ENCODE measurements at places on chromosomes 11 and 22. TPM values are rescaled to one million over a fixed set of nuclear protein-coding genes. Genes with fewer than 3 reads are reported as not detected.

- no peak for DNase-seq
Measured at GRCh38 chr22:39712751-39713525, 142.4 kb downstream of the CACNA1I start.

Gene GLYATL2
- 0.34 TPM for total RNA-seq

- DNase-seq: no peak
Measured at GRCh38 chr11:40118780-40119179, 1340.7 kb downstream of the LRRC4C start.

Gene NRGN
- total RNA-seq: 6.6 TPM

Gene SMTNL1
- total RNA-seq: not detected

DNA sequence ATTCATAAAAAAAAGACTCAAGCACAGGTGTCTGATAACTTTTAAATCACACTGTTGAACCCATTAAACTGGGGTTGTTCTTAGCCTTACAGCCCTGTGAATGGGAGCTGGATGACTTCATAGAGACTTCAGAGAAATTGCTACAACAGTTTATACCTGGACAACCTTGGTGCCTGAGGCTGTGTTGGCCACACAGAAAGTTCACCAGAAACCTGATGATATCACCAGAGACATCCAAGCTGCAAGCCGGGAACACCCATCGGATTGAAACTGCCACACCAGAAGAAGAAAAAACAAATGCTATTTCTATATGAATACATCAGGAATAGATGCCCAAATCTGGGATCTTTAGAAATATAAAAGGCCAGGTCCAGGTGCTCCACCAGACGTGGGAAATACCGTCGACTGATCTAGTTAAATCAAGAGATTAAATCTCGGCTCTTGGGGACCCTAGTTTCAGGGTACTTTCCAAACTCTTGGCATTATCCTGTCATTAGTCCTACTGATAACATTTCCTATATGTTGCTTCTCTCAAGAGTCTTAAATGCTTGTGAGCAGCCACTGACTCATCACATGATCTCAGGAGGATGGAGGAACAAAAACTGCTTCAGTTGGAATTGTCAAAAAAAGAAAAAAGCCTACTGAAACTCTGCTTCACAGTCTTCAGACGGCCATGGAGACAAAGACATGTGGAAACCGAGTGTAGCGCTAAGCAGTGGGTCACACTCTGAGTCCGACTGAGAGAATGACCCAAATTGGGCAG, 28.6 kb upstream of the APOL5 start:
- DNase-seq: no peak

DNA sequence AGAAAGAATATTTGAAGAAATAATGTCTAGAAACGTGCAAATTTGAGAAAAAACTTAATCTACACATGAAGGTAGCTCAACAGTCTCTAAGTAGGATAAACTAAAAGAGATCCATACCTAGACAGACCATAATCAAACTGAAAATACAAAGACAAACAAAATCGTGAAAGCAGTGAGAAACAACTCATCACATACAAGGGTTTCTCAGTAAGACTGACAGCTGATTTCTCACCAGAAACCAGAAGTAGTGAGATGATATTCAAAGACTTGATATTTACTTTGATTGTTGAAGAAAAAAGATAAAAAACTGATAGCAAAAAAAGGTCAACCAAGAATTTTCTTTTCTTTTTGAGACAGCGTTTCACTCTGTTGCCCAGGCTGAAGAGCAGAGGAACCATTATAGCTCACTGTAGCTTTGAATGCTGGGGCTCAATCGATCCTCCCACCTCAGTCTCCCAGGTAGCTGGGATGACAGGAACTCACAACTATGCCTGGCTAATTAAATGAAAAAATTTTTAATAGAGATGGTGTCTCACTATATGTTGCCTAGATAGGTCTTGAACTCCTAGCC, 17.4 kb downstream of the NPAT start:
- DNase-seq: no peak

DNA sequence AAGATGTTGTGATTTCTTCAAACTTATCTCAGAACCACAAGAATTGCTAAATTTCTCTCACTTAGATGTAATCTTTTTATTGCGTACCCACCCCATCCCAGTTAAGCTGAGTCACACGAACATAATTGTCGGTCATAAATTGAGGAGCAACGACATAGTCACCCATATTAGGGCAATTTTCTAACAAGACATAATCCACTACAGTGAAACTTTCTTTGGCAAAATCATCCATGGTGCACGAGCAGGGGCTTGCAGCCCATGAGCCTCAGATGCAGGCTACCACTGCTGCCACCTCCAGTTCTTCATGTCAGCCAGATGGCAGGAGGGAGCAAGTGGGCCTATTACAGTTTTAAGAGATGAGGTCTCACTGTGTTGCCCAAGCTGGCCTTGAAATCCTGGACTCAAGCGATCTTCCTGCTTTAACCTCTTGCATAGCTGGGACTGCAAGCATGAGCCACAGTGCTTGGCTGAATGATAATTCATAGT, 70.3 kb upstream of the GRK2 start:
- no peak for DNase-seq

DNA sequence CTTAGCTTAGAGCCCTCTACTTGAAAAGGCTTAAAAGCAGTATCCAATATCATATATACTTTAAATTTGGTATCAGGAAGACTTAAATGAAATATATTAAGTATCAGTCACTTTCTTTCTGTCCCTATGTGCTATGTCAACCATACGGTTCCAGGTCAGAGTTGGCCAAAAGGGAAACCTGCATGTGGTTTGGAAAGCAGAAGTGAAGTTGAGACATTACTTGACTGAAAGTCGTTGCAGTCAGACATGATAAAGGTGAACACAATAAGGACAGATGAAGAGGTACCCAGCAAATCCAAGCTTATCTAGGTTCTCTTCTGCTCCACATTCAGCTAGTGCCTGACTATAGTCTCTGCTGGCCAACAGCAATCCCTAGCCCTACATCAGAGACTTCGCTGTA, 336.8 kb downstream of the KCNA4 start:
- DNase-seq: no peak

- DNase-seq: no peak
Measured at GRCh38 chr11:18615628-18616392, 16.2 kb downstream of the MISFA start.
